ENCODE measurements at places on chromosomes 7 and 10. TPM values are rescaled to one million over a fixed set of nuclear protein-coding genes. Genes with fewer than 3 reads are reported as not detected.
A peak's percentile ranks its signal among the peaks of the same experiment; 100 is the strongest.

DNA sequence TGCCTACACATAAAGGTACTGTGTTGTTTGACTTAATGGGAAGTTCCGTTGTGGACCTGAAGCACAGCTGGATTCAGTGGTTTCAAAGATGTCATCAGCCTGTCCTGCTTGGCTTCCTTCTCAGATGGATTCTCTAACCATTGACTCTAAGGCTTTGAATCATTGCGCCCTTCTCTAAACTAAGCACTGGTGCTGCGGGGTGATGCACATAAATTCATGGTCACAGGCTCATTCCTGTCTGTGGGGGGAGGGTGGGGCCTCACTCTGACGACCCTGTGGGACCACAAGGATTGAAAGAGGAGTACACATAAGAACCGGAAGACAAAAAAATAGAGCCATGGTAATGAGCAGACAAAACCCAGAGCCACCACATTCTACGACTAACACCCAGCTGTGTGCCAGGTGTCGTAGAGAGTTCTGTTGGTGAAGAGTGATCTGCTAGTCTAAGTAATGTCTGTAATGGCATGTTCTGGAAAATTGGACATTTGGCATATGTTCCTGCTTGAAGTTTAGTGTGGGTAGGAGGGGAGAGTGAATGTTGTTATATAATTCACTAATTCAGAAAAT lies 97.3 kb upstream of the YAE1 start:
- no peak for ATAC-seq

GRCh38 chr10:43904844-43905243 lies 256.2 kb upstream of the ZNF32 start:
- no peak for ATAC-seq

DNA sequence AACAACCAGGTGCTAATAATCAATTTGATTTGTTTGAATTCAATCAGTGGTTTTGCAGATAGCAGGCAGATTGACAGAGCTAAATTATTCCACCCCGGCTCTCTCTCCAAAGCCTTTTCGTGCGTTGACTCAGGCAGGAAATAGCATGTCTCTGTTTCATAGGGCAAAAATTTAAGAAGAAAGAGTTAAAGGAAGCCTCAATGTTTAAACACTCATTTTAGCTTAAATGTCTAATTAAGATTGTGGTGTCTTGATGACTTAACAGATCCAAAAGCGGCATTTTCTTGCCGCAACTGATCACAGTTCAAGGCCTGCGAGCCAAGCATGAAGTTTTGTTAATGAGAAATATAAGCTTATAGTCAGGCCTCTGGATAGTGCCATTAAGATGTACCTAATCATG lies 1051.1 kb upstream of the AUTS2 start:
- no peak for ATAC-seq

DNA sequence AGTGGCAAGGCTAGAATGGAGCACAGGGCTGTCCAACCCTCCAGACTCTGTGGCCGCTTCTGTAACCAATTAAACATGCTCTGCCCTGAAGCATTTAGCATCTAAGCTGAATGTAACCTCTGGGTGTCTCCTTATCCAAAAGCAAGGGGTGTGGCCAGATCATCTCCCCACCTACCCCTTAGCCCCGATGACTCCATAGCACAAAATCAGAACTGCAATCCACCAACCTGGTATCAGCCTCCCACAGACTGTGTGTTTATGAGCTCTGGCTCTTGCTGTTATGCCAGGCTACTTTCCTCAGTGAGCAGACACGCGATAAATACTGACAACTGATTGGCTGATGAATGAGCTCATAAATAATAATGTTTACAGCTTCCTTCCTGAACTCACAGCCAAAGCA lies 3.2 kb downstream of the FRMD4A start:
- ATAC-seq: no peak

DNA sequence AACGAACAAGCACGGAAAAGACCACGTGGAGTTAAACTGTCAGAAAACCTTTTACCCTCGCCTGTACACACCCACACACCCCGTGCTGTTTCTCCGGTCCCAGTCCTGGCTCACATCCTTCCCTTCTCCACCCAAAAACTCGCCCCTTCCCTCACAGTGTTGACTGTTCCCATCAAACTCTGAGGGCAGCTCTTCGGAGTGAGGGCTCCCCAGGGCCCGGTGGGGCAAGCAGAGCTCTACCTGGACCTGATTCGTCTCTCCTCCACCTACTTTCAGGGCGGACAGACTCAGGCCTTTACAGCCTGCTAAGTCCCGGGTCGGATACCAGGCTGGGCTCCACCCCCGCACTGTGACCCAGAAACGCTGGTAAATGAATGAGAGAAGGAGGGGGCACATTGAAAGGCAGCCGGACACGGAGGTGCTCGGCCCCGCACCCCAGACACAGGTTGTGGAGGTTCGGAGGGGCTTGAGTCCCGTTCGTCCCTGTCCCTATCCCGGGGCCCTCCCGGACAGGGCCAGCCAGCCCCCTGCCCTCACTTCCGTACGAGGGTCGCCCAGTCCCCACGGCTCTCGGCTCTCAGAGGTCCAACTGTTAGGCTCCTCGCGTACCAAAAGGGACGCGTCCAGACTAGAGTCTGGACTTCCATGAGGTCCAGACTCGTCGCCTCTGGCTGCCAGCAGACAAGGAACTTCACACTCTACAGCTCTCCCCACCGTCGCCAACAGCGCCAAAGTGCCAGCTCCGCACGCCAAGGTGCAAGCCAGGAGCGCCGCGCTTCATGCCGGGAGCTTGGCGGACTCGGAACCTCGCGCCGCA lies 31.7 kb upstream of the ASL start:
- peak; percentile 71 for ATAC-seq

GRCh38 chr10:93796167-93796566 lies 38.4 kb downstream of the LGI1 start:
- ATAC-seq: no peak

GRCh38 chr10:71413581-71413980 lies 16.9 kb downstream of the CDH23 start:
- no peak for ATAC-seq

- ATAC-seq: peak; percentile 46
These were observed 1.6 kb upstream of the COPS6 start for GRCh38 chr7:100087055-100087750.

DNA sequence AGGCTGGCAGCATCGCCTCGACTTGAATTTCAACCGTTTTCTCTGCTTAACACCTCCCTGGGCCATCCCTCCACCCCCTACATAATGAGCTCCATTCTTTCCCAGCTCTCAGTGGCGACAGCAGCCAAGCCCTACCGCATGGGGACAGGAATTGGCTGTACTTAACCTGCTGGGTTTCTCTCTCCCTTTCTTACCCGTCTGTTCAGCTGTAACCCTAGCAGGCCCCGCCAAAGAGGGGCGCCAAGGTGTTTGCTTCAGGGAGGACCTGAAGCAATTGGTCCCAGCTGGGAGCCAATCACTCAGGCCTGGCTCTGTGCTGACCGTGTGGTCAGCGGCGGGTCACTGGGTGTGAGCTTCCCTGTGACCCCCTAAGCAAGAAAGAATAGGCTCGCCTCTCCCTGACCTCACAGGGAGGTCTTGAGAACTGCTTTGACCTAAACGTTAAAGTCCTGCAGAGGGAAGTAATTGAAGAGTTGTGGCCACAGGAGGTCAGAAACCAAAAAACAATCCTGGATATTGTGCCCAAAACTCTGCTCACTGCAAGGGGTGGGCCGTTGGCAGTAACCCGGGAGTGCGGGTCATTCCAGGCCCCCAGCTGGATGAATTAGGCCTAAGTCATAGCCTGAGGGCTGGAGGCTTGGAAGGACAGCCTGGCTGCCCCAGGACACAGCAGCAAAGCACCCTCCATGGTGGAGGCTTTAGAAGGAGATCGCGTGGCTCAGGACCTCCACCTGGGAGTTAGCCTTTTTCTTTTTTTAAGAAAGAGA lies 114.6 kb downstream of the ITIH5 start:
- peak; percentile 22 for ATAC-seq

DNA sequence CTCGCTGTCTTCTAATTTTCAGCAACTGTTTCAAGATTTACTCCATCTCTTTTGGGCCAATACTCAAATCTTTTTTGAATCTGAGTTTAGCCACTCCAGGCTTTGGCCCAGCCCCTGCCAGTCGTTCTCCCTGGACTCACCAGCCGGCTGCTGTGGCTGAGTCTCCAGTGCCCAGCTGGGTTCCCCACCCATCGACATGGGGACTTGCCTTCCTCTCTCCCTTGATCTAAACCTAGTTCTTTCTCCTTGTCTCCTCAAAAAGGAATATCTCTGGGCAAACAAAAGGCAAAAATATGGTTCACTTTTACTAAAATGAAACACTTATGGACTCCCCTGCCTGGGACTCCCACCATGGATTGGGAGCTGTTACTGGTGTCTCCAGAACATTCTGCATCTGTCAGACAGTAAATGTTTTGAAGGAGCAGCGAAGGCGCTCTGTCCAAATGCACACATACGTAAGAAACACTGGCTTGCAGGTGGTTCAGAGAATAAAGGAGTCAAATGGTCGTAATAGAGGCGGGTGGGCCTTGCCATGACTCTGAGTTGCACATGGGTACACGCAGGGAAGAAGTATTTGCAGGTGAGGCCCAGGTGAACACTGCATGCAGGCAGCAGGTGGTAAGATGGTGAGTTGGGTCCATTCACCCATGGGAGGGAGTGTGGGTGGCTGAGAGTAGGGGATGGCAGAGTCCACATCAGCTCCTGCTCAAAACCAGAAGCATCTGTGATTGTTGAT lies 35.5 kb upstream of the HABP2 start:
- no peak for ATAC-seq

DNA sequence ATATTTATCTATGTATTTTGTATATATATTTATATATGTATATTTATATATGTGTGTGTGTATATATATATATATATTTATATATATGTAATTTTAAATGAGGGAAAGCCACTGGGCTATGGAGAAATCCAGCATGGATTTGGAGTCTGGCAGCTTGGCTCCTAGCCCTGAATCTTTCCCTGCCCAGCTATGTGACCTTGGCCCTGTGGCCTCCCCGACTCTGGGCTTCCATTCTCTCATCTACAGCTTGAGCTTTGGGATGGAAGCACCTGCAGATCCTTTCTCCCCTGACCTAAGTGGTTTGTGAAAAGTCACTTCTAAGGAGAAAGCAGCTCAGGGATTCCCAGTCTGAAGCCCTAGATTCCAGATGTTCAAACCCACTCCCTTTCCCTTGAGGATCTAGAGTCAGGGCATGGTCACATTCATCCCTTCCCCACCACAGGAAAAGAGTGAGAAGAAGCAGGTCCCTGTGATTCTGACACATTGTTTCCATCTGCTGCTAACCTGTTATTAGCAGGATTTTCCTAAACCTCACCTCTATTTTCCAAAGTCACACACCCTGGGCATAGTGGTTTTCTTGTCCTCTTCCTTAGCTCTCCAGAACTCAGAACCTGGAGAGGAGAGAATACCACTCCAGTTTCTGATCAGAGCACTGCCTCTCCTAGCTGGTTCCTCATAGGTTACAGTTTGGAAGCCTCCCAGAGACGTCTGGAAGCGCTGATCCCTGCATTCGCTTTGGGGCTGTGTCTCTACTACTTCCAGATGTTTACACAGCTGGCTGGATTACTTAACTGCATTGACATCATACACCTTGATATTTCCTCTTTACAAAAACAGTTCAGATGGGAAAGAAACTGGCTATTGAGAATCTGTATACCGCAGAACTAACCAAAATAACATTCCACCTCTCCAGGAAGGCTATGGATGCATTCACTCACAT lies 327.5 kb upstream of the ZMIZ1 start:
- ATAC-seq: peak; percentile 48

DNA sequence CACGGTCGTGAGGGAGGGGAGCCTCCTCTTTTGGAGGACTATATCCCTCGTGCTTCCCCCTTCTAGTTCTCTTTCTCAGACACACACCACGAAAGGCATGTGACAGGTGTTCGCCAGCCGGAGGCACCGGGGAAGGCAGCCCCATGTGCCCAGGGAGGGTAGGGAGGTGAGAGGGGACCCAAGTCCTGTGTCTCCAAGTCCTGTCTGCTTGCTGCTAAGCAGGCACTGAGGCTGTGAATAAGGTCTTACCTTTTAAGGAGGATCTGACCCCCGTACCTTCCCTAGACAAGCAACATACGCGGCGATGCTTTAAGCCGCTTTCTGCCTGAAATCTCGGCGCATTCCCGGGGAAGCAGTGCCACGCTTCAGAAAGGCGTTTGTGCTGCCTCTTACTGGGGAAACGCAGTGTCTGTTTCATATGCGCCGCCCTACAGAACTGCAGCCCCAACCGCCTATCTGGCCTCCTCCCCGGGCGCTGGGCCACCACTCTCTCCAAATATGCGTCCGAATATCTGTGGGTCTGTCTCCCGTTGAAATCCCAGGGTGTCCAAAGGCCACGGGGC lies 770 bp downstream of the PLXNA4 start:
- ATAC-seq: peak; percentile 37

DNA sequence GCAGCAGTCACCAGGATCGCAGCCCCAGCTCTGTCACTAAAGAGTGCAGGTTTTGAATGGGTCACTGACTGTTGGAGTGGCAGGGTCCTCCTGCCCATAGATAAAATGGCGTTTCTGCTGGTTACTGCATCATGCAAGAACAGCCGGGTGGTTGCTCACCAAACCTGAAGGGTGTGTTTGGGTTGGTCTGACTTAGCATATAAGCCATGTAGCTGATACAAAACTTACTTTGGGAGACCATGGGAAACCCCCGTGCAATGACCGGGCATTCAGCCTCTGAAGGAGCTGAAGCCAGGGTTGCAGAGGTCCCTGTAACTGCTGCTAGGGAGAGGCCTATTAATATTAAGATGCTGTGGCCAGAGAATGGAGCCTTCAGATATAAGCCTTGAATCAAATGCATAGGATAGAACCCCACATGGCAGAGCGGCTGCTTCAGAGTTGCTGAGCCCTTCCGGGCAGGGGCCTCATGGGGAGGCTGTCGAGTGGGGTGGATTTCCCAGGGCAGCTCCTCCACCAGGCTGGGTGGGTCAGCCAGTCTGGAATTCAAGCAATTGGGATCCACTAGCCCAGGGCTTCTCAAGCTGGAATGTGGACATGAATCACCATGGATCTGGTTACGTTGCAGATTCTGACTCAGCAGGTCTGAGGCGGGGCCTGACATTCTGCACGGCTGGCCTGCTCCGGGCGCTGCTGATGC lies 70.9 kb upstream of the CTBP2 start:
- ATAC-seq: no peak

GRCh38 chr10:133011882-133012281 lies 69.5 kb upstream of the CFAP46 start:
- no peak for ATAC-seq

DNA sequence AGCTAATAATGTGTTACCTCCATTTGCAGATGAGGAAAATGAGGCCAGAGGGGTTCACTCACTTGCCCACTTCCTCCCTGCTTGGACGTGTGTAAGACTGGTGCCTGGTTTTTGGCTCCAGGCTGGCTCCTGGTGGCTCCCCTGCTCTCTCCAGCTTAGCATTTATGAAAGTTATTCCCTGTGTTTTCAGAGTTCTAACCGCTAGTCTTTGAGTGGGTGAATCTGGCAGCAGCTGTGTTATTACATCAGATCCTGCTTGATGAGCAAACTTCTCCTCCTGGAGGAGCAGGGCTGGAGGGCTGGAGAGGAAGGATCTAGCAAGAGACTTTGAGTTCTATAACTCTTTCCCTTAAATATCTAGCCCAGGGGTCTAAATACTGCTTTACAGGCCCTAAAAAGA lies 80.9 kb upstream of the AGBL3 start:
- ATAC-seq: peak; percentile 76

- no peak for ATAC-seq
These were observed 3.8 kb downstream of the VPS41 start for GRCh38 chr7:38905056-38905759.

AP5Z1 gene
- total RNA-seq: 13.0 TPM

LBX1 gene
- not detected for total RNA-seq

GPER1 gene
- 8.4 TPM for total RNA-seq

HOXA7 gene
- 1.6 TPM for total RNA-seq

MCM7 gene
- 52.0 TPM for total RNA-seq
